ENCODE measurements at places on chromosomes 3 and 15.

DNA sequence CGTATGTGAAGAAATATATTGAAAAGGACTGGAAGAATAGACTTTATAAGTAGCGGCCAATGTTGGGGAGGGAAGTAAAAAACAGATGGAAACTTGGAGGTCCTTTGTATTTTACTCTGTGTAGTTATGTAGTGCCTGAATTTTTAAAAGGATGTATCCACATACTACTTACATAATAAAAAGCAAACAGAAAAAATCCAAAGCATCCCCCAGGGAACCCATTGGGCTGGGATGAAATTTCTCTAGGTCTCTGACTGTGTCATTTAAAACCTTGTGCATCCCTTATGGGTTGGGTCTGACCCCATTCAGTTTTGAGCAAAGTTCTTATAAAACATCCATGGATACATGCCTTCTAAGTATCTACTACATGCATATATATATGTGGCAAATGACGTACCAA is 141.1 kb downstream of the NR1D2 start:
- DNase-seq, result no peak

GRCh38 chr15:50190166-50190570 is 8.2 kb downstream of the SLC27A2 start:
- no peak for DNase-seq

GRCh38 chr3:105868431-105868741 is 426 bp downstream of the CBLB start:
- DNase-seq, result peak; percentile 46

DNA sequence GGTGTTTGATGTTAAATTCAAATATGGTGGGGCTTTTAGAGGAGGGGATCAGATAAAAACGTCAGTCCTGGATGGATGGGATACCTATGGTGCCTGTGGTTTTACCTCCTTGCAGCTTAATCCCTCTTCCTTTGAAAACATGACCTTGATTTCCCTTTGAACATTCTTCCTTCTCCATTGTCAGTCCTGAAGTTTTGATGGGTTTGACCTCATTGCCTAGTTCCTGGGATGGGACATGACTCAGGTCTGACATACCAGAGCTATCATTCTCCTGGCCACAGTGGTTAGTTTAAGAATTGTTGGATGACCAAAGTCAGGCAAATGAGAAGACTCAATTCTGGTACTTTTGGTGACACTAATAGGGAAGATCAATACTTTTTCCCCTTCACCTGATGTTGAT is 87.2 kb downstream of the PRICKLE2 start:
- no peak for DNase-seq

- no peak for DNase-seq
Observed at GRCh38 chr3:175430983-175431773, 572.0 kb downstream of the NAALADL2 start.

- DNase-seq, result no peak
Observed at GRCh38 chr15:77483425-77484140, 62.9 kb downstream of the HMG20A start.

GRCh38 chr15:81101894-81102815 is 31.9 kb upstream of the CFAP161 start:
- no peak for DNase-seq

DNA sequence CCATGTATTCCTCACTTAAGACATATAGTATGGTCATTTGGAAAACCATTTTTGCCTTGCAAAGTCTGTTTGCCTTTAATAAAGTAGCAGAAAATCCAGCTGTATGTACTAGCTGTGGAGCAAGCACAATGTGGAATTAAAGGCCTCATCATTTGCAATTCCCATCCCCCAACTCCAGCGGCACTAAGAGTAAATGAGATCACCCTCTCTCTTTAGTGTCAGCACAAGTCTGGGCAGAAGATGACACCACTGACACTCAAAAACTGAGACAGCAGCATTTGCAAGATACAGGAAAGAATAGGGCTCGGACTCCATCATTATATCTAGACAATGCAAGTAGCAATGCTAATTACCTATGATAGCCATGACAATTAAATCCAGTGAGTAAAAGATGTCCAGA is 24.7 kb upstream of the DYNC1LI1 start:
- no peak for DNase-seq

GRCh38 chr15:84552896-84553295 is 47.9 kb upstream of the ZSCAN2 start:
- no peak for DNase-seq

DNA sequence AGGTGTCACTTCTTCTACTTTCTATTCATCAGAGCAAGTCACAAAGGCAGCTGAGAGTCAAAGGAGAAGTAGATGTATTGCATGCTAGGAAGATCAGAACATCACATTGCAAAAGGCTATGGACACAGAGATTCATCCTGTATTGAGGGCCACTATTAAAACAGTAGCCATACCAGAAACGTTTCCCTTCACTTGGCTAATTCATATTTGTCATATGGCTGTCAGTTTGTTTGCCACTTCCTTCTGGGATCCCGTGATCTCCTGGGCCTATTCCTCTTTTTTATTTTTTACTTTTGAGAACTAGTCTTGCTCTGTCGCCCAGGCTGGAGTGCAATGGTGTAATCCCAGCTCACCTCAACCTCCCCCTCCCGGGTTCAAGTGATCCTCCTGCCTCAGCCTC is 184.0 kb upstream of the SATB1 start:
- no peak for DNase-seq

GRCh38 chr3:8773941-8774542 is 4.6 kb upstream of the OXTR start:
- no peak for DNase-seq

DNA sequence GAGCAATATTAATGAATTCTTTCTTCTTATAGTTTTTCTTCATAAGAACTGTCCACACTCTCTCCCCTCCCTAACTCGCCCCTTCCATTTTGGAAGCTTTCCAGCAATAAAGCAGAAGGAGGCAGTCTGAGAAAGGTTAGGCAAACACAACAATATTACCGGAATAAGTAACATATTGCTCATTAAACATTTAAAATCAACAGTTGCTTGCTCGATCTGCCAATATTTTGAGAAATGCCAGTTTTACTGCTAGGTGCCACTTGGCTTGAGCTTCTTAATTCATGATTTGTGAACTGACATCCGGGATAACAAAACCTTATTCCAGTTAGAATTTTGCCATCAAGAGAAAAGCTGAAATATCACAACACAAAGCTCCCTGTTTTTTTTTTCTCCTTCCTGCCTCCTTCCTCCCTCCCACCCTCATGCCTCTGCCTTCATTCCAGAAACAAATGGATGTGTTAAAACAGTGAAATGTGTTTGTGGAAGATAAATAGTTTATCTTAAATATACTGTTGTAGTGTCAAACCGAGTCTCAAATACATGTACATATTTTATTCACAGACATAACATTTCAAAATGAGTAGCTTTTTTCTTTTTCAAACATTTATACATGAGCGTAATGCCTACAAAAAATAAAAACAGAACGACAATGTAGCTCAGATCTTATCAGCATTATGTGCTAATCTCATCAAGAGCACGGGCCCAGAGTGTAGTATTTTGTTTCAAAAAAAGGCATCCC is 253.7 kb downstream of the GAP43 start:
- DNase-seq, result no peak

- DNase-seq, result no peak
Observed at GRCh38 chr3:99410789-99411311, 227.5 kb upstream of the COL8A1 start.

GRCh38 chr3:122642935-122643334 is 37.7 kb upstream of the PARP14 start:
- DNase-seq, result no peak
